Skin of body (tissue), 3 donors: ENCODE measurements at places on chromosomes 7 and 10. TPM values are rescaled to one million over a fixed set of nuclear protein-coding genes. Genes with fewer than 3 reads are reported as not detected.

The OR2F2 gene
- not detected for total RNA-seq

The AKR1C8 gene
- 1.5 TPM for total RNA-seq

The AMZ1 gene
- 0.30 TPM for total RNA-seq

The CALHM1 gene
- total RNA-seq, result not detected

The GPC2 gene
- total RNA-seq, result 3.9 TPM

The CALCR gene
- total RNA-seq, result 0.49 TPM

The ITPRID1 gene
- total RNA-seq, result 1.8 TPM

The CD36 gene
- 589 TPM for total RNA-seq

The CLCN1 gene
- total RNA-seq, result 0.20 TPM

The MSMB gene
- total RNA-seq, result 4.8 TPM

The UCMA gene
- not detected for total RNA-seq

The CXCL12 gene
- 107 TPM for total RNA-seq

The RNF148 gene
- total RNA-seq, result 0.89 TPM

The AGR2 gene
- 21.7 TPM for total RNA-seq

The FFAR4 gene
- 1.6 TPM for total RNA-seq

DNA sequence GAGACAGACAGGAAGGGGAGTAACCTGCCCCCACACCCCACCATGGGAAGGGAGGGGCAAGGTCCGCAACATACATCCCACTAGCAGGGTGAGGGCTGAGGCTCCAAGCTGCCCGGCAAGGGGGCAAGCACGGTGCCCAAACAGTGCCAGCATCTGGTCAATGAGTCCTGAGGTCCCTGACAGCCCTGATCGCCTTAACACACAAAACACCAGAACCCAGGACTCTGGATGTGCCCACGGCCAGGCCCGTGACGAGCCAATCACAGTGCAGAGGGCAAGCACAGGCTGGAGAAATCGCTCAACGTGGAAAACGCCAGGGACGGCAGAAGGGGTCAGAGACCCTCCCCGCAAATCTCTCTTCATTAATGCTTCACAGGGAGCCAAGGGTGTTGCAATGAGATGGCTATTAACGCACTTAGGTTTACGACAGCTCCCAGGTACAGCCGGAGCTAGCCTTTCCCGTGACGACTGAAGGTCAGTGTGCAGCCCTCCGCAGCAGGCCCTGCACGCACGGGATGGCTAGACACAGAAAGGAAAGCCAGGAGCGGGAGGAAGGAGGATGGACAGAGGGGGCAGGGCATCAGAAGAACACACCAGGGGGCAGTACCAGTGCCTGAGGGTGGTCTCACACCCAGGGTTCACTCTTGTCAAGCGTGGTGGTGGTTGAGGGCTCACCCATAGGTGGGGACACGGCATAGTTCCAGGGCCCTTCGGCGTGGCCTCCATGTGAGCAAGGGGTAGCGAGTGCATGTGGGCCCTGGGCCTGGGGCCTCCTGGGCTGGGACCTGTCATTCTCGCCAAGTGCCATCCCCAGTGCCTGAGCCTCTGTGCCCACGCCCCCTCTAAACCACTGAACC is 220.5 kb downstream of the MAD1L1 start:
- DNase-seq, result no peak

DNA sequence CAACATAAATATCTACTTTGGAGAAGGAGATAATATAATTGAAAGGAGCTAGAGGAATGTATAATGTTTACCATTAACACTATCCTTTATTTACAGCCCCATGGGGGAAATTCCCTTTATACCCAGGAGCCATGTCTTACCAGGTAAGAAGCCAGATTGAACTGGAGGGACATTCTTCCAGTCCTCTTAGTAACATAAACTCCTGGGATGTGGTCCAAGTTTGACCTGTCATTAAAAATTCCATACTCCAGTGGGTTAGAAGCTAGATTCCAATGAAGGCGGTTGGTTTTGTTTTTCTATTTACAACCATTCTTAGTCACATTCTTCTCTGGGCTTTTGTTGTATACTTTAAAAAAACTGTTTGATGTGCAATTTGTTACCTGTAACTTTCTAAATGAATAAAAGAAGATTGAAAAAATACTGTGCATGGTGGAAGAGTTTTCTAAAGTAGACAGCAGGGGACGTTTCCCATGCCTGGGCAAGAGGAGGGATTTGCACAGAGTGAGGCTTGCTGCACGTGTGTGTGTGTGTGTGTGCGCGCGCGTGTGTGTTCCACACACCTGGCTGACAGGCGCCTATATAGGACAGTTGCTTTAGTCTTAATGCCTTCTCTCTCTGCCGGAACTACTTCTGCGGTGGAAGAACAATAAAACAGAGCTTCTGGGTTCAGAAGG is 2.0 kb downstream of the PLCE1 start:
- no peak for DNase-seq

GRCh38 chr7:106731646-106732444 is 70.9 kb upstream of the CCDC71L start:
- no peak for DNase-seq

DNA sequence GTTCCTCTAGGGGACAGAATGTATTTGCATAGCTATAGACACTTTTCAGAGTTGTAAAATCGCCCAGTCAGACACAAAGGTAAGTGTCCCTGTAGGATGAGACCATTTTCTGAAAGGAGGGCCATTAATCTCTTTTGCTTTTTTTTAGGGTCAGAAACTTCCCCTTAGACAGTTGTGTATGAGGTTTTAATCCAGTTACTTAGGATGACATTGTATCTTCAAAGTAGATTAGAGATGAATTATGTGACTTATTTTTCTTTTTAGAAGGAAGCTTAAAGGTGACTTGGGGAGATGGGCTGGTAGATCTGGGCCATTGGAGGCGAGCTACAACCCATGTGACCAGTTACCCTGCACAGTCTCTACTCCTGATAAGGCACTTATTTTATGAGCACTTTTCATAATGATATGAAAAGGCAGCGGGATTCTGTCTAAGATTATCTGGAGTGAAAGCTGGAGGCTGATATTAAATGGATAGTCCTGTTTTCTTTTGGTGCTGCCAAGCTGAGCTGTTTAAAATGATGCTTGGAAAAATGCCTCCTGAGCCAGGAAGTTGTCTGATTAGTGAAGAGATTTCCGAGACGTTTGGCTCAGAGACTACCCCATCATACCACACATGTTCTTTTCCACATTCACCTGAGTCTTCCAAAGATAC is 264.3 kb downstream of the AUTS2 start:
- no peak for DNase-seq

DNA sequence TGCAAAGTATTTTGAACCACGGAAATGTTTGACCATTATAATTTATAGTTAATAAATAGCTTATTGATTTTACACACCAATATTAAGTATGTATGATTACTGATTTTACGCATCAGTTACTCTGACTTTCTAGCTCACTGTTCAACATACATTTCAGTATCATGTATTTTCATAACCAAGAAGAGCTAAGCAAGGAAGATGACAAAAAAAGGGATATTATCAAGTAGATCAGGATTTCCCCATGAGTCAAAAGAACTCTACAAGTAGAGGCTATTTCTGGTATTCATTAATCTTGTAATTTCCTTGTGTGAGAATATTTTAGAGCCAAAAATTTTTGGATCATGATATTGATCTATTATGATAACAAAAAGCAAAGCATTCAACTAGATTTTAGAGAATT is 131.6 kb downstream of the AGMO start:
- DNase-seq, result no peak

GRCh38 chr7:131145770-131146169 is 181.9 kb upstream of the MKLN1 start:
- no peak for DNase-seq

DNA sequence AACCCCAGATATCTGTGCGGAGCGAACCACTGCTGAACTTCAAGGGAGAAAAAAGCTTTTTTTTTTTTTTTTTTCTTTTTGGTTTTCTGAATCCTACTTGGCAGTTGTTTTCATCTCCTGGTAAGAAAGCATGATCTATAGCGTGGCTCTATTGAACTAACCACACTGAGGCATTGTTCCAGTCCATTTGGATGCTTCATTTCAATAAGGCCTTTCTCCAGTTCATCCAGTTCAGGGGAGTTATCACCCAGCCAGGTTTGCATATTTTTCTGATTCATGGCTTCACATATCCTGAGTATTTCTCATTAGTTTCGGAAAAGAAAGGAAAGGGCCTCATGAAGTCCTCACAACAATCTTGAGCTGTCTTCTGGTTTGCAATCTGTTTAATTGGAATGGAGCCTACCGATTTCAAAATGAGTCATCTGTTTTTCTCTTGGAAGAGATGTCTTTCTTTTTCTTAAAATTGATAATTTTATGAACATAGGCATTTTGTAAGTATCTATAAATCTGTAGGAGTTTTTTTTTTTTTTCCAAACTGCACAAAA is 93.1 kb upstream of the STEAP4 start:
- no peak for DNase-seq

DNA sequence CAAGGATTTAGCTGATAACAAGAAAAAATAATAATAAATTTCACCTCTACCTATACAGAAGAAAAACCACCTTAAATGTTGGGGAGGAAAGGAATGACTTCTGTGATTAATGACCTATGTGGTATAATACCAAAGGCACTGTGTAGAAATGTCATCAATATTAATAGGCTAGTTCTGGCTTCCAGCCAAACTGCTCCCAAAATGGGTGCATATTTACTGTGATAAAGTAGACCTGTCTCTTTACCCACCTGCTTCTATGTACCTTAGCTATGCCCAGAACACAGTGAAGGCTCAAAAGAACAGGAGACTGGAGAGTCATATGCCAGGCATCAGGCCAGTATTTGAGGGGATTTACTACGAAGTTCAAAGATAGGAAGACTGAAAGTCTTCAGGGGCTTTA is 76.0 kb downstream of the ATE1 start:
- DNase-seq, result no peak

DNA sequence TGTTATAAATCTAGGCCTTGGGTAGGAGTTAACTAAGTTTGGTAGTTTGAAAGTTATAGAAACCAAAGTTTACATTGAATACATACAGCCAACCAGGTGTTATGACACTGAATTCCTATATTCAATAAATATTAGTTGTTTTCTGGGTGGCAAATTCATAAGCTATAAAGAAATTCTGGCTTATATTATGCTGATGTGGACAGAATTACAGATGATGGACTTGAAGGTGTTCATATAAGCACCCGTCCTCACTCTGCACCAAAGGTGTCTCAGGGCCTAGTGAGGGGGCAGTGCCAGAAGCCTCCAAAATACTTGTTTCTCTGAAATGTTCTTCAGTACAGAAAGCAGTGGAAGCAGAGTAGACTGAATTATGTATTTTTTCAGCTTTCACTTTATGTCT is 973.0 kb downstream of the CNTNAP2 start:
- DNase-seq, result no peak

GRCh38 chr10:19775296-19775695 is 40.9 kb upstream of the PLXDC2 start:
- no peak for DNase-seq

GRCh38 chr10:36462194-36462593 is 663.2 kb upstream of the ANKRD30A start:
- no peak for DNase-seq

GRCh38 chr7:21293771-21294170 is 134.1 kb upstream of the SP4 start:
- no peak for DNase-seq

- no peak for DNase-seq
Observed at GRCh38 chr7:37282927-37283326, 165.7 kb downstream of the ELMO1 start.

- no peak for DNase-seq
Observed at GRCh38 chr7:190196-190595, 2.2 kb upstream of the FAM20C start.

- DNase-seq, result no peak
Observed at GRCh38 chr7:104664648-104665047, 336.2 kb downstream of the LHFPL3 start.

DNA sequence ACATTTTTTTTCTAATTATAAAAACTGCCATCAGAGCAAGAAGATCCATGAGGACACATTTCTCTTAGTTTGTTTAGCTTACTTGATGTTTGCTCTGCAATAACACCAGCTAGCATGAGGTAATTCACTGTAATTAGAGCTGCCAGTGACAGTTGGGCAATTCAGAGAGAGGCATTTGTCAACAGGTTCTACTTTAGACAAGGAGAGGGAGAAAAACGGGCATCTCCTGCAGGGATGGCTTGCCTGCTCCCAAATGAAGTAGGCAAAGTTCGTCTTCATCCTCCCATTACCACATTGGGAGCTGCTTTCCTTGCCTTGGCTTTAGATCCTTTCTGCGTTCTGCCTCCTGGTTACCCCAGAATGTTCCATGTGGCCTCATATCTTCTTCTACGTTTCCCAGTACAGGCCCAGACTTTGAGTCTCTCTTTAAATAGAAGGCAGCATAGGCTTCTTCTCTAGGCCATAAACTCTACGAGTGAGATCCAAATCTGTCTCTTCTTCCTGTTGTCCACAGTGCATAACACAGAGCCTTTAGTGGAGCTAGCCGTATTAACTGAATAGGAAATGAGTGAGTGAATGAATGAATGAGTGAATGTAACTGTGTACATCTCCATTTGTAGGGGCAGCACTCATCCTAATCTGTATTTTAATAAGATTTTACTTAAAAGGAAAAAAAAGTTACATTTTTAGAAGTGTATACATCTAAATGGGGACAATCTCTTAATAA is 21.2 kb downstream of the ASB15 start:
- no peak for DNase-seq

- DNase-seq, result no peak
Observed at GRCh38 chr10:126218778-126219649, 169.3 kb downstream of the ADAM12 start.

DNA sequence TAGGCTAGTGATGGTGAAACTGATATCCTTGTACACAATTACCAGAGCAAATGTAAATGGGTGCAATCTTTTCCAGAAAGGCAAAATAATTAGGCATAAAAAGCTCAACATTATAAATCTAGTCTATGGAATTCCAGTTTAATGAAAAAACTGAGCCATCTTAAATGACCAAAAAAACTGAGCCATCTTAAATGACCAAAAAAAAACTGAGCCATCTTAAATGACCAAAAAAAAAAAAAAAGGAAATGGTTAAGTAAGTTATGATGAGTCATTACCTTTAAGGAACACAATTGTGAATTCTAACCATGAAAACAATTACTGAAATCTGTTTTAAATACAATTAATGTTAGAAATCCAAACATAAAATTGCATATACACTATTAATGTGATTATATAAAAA is 25.3 kb downstream of the USP6NL start:
- no peak for DNase-seq

DNA sequence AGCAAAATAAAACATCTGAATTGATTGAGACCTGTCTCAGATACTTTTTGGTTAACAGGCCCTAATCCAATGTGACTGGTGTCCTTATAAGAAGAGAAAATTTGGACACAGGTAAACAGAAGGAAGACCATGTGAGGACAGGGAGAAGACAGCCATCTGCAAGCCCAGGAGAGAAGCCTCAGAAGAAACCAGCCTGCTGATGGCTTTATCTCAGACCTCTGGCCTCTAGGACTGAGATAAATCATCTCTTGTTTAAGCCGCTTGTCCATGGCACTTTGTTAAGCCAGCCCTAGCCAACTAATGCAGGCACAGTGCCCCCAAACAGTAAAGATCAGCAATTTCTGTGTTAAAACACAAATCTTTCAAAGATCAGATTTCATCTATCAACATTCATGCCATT is 41.8 kb upstream of the FIGNL1 start:
- no peak for DNase-seq

- DNase-seq, result no peak
Observed at GRCh38 chr10:3568983-3569382, 216.0 kb downstream of the KLF6 start.
